ENCODE measurements at places on chromosomes 1 and 21. TPM values are rescaled to one million over a fixed set of nuclear protein-coding genes. Genes with fewer than 3 reads are reported as not detected.

LRRC71 gene
- not detected for total RNA-seq

LRRC41 gene
- total RNA-seq: 66.5 TPM

GJC2 gene
- total RNA-seq: 0.37 TPM

TMEM269 gene
- total RNA-seq: not detected

VASH2 gene
- total RNA-seq: 0.54 TPM

C1orf226 gene
- total RNA-seq: 1.7 TPM

FCAMR gene
- not detected for total RNA-seq

OR2L3 gene
- not detected for total RNA-seq

GPR37L1 gene
- not detected for total RNA-seq

HSF2BP gene
- 1.6 TPM for total RNA-seq

TTC22 gene
- total RNA-seq: not detected

CTSS gene
- 2.8 TPM for total RNA-seq

OR2T33 gene
- not detected for total RNA-seq

GSTM1 gene
- not detected for total RNA-seq

MYCL gene
- total RNA-seq: not detected

PDC gene
- total RNA-seq: 0.31 TPM

Measured in cardiac ventricle fibroblast (primary cell).